GDM1 (cell line): ENCODE measurements at places on chromosomes 5 and 9.

DNA sequence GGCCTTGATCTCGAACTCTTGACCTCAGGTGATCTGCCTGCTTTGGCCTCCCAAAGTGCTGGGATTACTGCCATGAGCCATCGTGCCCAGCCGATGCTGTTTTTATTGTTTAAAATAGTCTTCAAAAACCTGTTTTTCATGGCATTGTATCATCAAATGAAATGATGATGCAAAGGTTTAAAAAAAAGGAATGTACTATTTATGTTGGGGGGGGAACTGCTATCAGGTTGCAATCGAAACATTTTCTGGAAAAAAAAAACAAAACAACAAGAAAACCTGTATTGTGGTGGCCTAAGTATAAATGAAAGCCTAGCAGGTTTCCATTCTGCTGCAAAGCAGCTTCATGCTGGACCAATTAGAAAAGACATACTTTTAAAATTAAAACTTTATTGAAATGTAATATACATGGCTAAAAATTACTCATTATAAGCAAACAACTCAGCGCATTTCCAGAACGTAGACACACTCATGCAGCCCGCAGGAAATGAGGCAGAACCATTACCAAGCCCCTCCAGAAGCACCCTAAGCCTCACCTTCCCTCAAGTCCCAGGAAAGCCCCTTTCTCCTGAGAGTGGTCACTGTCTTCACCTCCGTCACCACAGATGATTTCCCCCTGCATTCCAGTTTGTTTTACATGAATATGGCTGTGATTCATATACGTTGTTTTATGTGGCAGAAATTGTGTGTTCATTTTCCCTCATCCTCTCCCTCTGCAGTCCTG, 19.0 kb downstream of the GPR107 start:
- DNase-seq: no peak

- DNase-seq: no peak
These were observed 121.3 kb downstream of the LHFPL2 start for GRCh38 chr5:78527054-78527859.

- DNase-seq: no peak
These were observed 13.5 kb downstream of the ZFP37 start for GRCh38 chr9:113042884-113043657.

- DNase-seq: peak; percentile 0
These were observed 791.9 kb upstream of the CDH6 start for GRCh38 chr5:30401479-30402058.

DNA sequence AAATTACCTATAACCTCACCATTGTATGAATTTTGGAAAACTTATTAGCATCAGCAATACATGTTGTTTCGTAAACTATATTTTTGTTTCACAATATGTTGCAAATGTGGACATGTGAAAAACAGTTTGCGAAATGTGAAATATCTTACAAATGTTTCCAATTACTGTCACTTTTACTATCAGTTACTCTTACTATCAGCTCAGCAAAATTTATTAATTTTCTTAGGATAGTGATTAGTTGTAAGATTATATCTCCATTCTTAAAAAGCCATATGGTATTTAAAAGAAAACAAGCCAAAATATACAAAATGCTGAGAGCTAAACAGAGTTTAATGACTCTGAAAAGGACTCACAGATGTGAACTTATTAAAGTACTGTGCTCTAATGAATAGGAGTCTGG, 111.9 kb upstream of the LPAR1 start:
- no peak for DNase-seq

DNA sequence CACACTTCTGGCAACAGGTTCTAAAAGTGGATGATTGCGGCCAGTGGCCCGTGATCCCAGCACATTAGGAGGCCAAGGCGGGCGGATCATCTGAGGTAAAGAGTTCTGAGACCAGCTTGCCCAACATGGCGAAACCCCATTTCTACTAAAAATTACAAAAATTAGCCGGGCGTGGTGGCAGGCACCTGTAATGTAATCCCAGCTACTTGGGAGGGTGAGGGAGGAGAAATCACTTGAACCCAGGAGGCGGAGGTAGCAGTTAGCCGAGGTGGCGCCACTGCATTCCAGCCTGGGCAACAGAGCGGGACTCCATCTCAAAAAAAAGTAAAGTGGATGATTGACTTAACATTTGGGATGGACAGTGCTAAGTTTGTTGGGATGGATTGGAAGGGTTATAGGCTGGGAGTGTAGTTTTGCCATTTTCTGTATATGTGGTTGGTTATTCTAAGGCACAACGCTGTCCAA, 3.4 kb downstream of the MATR3 start:
- DNase-seq: no peak

GRCh38 chr9:130465383-130466096, 20.8 kb downstream of the ASS1 start:
- no peak for DNase-seq

DNA sequence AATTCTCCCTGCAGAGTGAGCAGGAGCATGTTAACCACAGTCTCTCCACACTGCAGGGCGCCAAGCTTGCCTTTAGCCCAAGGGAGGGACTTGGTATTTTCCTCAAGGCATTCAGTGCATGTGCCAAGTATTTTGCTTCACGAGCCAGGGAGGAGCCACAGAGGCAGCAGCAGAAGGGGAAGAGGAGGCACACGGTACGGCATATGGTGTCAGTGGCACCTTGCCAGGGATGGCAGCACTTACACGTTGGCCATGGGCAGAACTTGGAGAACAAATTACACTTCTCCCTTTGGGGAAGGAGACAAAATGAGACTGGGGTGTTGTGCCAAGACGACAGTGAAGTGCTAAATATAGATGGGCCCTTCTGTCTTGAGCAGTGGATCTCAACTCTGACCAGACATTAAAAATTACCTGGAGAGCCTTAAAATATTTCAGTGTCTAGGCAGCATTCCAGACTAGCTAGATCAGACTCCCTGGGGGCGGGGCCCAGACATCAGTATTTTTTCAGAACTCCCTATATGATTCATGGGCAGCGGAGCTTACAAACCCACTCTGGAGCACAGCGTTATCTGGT, 155.8 kb downstream of the DRD1 start:
- no peak for DNase-seq

DNA sequence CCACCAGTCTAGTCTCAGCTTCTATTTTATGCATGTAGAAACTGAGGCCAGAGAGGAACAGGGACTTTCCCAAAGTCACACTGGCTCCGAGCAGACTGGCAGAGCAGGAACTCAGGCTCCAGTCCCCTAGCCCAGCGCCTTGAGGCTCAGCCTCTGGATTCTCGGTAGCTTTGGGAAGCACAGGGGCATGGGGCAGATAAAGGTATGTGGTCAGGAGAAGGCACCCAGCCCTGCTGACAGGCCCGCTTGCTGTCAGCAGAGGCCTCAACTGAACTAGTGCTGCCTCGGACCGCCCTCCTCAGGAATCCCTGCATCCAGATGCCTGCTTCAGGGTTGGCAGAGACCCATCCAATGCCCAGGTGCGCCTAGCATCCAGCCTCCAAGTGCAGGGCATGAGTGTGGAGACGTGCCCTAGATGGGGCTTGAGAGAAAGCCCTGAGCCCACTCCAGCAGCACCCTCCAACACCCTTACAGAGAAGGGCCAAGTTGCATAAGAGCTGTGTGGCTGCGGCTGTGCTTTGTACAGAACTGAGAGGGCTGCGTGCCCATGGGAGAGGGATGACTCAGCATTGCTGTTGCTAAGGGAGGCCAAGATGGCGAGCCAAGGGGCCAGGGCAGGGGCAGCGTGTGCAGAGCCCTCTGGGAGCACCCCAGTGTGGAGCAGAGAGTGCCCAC, 168.6 kb downstream of the MACROH2A1 start:
- DNase-seq: no peak

DNA sequence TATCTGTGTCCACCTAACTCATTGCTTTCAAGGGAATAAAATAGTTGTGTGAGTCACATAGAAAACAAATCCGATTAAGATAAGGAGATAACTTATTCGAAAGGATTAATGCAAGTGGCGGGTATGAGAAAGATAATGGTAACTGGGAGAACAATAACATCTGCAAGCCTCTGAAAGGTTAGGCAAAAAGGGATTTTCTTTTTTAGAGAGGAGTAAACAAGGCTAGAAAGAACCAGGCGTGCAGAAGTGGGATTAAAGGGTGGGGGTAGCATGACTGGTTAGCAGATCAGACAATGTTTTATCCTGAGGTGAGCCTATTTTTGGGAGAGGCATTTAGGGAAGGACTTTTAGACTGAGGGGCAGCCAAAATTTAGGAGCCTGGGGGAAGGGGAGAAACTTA, 34.7 kb upstream of the JMY start:
- DNase-seq: no peak

- no peak for DNase-seq
These were observed 61.3 kb downstream of the GLIS3 start for GRCh38 chr9:4238522-4238921.

GRCh38 chr5:6780802-6781391, 67.7 kb downstream of the TENT4A start:
- DNase-seq: no peak

DNA sequence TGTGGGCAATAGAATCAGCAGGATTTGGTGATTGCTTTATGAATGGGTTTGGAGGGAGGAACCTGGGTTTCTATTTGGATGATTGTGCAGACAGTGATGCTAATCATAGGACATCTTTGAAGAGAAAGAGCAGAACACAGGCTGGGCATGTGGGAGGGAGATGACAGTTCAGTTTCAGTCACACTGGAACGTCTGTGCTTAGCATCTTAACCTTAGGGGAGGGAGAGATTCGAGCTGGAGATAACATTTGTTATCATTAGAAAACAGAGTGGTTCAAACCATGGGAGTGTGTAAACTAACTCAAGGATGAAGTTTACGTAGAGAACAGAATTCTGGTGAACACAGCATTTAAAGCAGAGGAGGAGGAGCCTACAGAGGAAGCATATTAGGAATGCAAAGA, 138.6 kb upstream of the PPP2R2B start:
- DNase-seq: no peak

DNA sequence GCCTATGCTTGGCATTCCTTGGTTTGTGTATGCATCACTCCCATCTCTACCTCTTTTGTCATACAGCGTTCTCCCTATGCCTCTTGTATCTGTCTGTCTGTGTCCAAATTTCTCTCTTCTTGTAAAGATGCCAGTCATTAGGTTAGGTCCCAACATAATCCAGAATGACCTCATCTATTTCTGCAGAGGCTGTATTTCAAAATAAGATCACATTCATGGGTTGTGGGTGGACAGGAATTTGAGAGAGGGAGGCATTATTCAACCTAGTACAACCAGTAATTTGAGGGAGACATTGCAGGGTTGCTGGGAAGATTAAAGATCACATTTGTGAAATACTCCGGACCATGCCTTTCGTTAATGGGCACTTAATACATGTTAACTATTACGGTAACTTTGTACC, 155.0 kb downstream of the MAN2A1 start:
- no peak for DNase-seq

- DNase-seq: no peak
These were observed 81.9 kb downstream of the RMI1 start for GRCh38 chr9:84062538-84062937.

- no peak for DNase-seq
These were observed 293.0 kb downstream of the SPOCK1 start for GRCh38 chr5:137206030-137206715.

- no peak for DNase-seq
These were observed 156.5 kb upstream of the SGCD start for GRCh38 chr5:156170351-156170961.

DNA sequence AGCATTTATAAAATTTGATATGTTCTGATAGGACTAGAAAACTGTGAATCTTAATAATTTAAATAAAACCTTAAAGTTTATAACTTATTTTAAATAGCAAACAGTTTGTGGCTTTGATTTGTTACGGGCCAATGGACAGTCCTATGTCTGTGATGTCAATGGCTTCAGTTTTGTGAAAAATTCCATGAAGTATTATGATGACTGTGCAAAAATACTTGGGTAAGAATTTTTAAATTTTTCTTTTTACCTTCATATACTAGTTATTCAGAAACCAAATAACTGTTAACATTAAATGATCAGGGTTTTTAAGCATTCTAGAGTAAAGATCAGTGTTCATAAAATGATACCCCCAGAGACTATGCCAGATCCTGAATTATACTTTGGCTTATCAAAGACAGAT, 31.1 kb downstream of the PPIP5K2 start:
- DNase-seq: no peak

GRCh38 chr9:105027084-105027483, 99.1 kb upstream of the ABCA1 start:
- DNase-seq: no peak

DNA sequence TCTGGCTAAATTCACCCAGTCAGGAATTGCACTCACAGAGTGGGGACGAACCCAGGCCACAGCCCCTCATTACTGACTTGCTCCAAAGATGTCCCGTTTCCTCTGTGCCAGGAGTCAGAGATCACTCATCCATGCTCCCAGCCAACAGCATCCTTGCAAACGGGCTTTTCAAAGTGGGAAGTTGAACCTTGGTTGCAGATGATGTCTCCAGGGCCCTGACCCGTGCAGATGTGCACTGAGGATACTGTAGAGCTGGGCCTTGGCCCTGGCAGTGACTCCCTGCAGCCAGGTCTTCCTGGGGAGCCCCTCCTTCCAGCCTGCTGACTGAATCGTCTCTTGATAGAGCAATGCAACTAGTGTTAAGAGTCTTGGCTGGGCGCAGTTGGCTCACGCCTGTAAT, 22.3 kb downstream of the TCF7 start:
- no peak for DNase-seq

- DNase-seq: no peak
These were observed 83.5 kb downstream of the C9orf152 start for GRCh38 chr9:110124439-110124838.

DNA sequence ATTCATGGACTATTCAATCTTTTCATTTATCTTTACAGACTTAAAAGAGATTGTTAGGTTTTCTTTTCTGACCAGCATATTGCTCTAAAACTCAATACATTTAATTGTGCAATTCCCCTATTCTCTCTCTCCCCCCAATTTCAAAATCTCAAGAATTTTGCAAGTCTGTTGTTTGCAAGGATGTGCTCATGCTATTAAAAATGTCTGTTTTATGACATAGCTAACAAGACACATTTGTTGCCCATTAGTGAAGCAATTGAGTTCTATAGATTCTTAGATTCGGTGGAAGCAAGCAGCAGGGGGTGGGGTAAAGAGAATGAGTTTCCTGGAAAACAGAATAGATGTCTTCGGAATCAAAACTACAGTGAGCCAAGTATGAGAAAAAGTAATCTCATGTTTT, 8.5 kb upstream of the CSNK1A1 start:
- no peak for DNase-seq

- no peak for DNase-seq
These were observed 45.2 kb upstream of the NOTCH1 start for GRCh38 chr9:136590821-136591752.

- no peak for DNase-seq
These were observed 70.7 kb downstream of the RFX3 start for GRCh38 chr9:3455094-3455493.

DNA sequence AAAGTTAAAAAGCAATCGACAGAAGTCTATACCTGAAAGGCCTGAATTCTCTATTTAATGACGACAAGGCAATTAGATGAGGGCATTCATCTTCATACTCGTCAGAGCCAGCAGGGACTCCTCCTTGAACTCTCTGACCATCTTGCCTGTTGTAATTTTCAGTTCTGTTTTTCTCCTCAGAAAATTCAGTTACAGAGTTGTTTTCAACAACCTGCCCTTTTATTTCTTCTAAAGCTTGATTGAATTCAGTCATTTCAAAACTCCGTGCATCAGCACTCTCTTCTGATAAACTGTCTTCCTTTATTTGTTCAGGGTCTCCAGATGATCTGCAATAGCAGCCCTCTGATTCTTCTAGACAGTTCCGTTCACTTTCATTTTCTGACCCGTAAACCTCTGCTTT, 15.6 kb downstream of the RIOK2 start:
- no peak for DNase-seq
